ENCODE measurements at places on chromosomes 2 and 18.

DNA sequence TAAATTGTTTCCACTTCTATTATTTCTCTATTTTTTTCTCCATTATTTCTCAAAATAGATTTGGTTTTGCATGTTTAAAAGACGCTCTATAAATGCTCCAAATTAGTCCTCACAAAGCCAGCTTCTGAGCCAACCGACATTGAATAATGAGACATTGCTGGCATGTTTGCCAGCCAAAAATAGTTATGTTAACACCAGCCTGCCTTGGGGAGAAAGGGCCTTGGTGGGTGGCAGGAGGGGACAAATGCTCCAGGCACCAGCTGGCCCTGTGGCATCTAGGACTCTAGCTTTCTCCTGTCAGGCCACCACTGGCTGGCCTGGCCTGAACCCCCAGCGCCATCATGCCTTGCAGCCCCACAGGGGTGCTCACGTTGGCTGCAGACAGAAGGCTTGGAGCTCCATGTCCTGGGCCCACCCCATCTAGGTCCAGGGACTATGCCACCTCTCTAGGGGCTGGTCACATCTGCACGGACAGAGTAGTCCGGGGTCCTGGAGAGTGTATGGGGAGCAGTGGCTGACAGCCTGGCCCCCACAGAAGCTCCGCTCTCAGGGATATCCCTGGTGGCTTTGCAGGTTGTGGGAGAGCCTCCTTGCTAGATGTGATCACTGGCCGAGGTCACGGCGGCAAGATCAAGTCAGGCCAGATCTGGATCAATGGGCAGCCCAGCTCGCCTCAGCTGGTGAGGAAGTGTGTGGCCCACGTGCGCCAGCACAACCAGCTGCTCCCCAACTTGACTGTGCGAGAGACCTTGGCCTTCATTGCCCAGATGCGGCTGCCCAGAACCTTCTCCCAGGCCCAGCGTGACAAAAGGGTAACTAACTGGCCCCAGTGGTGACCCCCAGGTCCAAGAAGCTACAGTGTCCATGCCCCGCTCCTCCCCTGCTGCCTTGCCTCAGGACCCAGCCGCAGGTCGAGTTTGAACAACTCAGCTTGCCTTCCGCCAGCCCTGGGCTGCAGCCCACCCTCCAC is 12.5 kb downstream of the ABCG8 start:
- DNase-seq = no peak

- peak; percentile 79 for DNase-seq
These were observed 276.3 kb downstream of the AFF3 start for GRCh38 chr2:99865818-99866676.

DNA sequence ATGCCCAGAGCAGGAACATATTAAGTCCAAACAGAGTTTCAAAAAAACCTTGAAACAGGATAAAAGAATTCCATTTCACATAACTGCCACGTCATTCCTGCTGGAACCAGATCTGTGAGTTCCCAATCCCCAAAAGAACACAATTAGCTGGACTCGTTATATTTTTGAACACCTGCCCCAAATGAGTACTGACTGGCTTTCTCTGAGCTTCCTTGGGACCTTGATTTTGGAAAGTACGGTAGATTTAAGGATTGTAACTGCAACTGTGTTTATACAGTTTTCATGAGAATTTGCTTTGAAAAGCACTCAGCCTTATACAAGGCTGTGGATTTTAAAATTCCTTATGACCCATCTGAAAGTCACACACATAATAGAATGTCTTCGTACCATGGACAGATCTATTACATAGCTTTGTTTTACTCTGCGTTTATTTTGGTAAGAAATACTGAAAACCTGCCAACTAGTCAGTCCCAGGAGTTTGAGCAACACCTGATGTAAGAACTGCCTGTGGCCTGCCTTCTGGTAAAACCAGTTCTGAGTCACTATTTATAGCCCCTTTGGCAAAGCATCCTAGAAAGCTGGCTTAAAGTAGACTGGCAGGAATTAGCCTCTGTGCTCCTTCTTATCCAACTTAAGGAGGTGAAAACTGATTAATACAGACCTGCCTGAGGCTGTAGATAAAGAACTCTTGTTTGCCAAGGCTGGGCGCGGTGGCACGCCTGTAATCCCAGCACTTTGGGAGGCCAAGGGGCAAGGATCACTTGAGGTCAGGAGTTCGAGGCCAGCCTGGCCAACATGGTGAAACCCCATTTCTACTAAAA is 48.1 kb downstream of the MERTK start:
- DNase-seq = peak; percentile 81

GRCh38 chr18:78367996-78368395 is 611.6 kb upstream of the SALL3 start:
- no peak for DNase-seq

GRCh38 chr2:46663614-46664013 is 184.2 kb downstream of the TMEM247 start:
- no peak for DNase-seq

DNA sequence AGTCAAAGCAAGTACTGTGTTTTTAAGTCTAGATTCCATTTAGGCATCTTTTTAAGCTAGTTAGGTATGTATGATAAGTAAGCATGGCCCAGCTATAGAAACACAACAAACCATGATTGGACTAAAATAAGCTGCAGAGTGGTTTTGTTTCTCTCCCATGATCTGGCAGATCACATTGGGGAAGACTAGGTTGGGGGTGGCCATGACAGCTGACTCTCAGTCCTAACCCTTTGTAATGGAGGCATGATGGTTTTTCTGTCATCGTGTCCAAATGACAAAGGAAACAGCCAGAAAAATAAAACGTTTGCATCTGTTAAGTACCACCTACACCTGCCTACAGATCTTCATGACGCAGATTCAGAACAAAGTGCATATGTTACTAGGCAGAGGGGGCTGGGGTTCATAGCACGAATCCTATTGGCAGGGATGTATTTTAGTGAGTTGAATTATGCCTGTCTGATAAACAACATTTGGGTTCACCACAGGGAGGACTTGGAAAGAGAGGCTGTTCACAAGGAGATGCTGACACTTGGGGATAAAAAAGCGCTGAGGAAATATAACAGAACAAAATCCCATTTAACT is 33.8 kb upstream of the GALNT5 start:
- no peak for DNase-seq

GRCh38 chr18:40926679-40927078 is 1028.4 kb upstream of the PIK3C3 start:
- no peak for DNase-seq

DNA sequence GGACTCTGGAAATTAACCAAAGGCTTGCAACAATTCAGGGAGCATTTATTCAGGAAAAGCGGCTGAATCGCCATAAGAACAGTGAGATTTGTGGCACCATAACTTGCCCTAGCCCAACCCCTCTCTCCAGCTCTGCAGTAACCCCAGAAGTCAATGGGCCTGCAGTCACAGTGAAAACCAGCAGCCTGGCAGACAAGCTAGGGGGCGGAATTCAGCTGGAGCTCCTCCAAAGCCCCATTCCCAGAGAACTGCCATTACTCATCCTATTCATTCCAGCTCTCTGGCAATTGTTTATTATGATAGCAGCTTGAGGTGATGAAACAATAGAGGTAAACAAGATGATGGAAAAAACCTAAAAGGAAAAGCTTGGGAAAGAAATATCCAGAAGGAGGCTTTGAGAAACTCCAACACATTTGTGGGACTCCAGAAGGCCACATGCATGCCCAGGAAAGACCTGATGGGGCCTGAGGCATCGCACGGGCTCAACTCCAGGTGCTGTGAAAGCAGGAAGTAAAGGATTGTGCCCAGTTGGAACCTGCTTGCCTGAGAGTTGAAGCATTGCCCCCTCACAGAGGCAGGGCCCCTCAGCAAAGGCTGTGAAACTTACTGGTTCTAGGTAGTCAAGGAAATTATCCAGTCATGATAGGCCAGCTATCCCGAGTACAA is 126.7 kb downstream of the TWIST2 start:
- peak; percentile 58 for DNase-seq

DNA sequence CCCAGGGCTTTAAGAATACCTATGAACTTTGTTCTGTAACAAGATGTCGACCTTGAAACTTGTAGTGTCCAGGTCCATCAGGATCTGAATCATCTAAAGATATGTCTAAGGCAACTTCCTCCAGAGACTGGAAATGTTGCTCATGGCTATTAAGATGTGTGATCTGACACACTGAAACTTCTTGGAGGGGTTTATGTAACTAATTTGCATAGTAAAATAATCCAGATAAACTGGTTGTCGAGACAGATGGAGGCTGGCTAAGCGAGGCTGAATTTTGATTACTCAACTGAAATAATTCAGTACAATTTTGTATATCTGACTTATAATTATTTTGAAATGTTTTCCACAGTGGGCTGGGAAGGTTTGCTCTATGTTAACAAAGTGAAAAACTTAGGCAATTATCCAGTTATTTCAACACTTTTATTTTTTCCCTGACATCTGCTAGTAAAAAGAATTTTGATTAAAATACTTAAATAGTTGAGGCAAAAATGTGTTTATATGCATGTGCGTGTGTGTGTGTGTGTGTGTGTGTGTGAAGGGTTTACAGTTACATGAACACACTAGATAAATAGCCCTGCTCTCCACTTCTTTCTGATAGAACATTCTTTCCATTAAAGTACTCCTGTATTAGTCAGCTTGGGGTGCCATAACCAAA is 11.4 kb upstream of the MAP3K20 start:
- no peak for DNase-seq

- DNase-seq = peak; percentile 77
These were observed 96.7 kb downstream of the ASB1 start for GRCh38 chr2:238523158-238524110.

DNA sequence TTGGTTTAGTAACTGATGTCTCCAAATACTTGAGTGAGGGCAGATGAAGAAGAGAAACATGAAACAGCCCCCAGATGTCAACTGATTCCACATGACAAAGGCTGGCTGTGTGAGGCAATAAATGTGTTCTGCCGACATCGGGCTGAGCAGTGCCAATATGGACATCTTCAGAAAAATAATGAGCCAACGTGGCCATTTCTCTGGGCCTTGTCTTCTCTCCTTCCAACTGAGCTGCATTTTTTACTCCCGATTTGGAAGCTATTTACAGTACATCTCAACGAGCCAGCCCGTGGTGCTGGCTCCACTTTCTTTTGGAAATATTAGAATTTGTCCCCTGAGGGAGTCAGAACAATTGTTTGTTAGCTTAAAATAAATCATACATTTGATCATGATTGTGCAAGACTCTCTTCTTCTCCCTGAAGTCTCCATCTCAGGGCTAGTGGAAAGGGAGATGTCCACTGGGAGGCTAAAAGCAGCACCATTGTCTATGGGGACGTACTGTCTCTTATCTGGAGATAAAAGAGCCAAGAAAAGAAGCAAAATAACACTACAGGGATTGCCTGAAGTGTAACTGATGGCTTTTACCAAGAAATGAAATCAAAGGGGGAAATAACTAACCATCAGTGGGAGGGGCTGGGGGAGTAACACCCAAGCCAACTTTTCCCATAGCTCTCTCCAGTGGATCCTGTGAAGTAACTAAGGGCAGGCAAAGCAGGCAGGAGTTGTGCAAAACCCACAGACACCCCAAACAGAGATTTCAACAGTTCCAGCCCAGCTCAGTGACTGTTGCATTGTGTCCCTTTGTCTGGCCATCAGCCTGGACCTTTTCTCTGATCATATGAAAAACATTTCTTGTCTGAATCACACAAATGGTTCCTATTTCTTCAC is 114.8 kb downstream of the RDH14 start:
- DNase-seq = no peak

GRCh38 chr2:109998-110397 is 63.7 kb upstream of the FAM110C start:
- no peak for DNase-seq

DNA sequence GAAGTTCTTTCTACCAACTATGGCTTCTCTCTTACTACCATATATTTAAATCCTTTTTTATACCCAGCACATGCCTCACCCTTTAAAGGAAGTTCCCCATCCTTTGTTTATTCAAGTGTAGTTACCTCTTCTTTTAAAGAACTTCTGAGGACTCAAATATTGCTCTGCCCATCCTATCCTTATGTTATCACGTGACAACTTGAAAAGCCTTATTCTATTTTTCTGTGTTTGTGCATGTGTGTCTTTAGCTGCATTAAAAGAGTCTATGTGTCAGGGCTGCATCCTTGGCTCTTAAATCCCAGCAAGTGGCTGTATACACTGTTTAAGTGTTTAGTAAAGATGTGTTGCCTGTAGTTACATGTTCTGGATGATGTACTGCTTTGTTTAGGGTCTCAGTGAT is 22.5 kb downstream of the FSHR start:
- no peak for DNase-seq

- no peak for DNase-seq
These were observed 85.6 kb downstream of the INPP5D start for GRCh38 chr2:233145726-233146125.

DNA sequence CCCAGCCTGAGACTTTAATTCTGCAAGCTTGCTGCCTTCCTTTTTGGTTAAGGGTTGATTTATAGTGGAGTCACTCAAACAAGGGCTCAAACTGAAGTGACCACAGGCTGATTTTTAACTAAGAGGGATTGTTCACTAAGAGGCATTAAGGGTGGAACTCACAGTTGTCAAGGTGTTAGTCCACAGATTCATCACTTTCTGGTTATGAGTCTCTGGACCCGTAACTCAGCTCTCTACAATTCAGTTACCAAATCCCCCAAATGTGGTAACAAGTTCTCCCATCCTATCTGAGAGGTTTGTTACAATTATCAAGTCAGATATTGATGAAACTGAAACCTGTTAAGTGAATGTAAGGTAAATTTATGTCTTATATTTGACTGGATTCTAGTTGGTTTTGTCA is 185.9 kb upstream of the KLHL14 start:
- no peak for DNase-seq

DNA sequence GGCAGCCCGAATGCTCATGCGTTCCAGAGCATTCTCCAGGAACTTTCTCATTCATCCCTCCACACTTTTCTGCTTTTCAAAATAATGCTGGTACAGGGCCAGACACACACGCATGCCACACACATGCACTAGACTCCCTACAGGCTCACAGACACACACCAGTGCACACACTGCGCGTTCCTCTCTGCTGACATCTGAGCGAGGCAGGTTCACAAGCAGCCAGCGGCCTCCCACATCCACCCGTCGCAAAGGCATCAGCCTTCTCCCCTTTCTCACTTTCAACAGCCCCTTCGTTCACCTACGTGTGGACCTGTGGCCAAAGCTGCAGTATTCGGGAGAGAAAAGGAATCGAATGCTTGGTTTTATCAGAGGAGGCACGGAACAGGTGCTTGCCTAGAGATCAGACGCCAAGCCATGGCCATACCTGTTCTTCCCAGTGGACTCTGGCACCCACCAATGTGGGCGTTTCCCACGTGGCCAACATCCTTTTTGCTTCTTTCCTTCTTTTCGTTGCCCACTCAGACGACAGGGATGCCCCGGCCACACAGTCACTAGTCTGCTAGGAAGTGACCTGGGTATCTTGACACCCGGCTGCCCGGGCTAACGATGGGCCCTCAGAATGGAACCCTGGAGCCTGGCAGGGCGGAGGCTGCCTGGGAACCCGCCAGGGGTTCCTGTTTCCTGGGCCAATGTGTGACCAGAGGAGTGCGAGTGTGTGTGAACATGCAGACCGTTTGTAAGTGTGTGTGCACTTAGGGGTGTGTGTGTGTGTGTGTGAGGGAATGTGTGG is 85.8 kb upstream of the ID2 start:
- DNase-seq = peak; percentile 49

GRCh38 chr2:230908092-230908594 is 16.9 kb downstream of the GPR55 start:
- DNase-seq = peak; percentile 55

GRCh38 chr2:4668381-4668780 is 965.0 kb downstream of the DCDC2C start:
- DNase-seq = no peak
